ENCODE measurements at places on chromosomes 6 and 20. TPM values are rescaled to one million over a fixed set of nuclear protein-coding genes. Genes with fewer than 3 reads are reported as not detected.

DNA sequence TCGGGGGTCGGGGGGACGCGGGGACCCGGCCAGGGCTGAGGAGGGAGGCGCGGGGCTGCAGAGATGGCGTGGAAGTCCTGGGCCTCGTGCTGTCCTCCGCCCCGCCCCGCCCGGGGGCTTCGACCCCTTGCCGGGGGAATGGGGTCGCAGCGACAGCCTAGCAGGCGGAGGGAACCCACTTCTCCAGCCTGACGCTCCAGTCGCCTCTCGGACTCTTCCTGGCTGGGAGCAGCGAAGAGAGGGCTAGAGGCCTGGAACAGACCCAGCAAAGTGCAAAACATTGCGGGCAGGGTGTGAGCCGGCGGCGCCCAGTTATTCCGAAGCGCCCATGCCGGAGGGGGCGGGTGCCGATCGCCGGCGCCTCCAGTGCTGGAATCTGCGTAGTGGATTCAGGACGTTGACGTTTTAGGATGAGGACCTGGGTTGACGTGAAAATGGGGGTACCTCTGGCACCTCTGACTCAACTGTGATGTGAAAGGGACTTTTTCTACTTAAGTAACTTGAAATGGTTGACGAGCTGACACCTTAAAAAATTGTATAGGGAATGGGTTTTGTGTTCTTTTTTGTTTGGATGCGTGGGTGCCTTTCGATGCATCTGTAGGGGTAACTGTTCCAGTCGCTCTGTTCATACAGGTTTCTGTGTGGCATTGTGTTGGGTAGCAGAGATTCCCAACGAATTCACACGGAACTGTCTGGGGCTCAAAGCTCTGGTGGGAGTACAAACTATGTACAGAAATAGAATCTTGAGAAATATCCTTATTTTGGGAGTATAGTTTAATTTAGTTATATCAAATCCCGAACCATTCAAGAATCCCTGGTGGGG is 1.4 kb downstream of the SLC35F1 start:
- no peaks in the 10 kb centered on the region for H3K4me1 ChIP-seq
- no peak for DNase-seq
- H3K4me3 ChIP-seq = peak overlapping the region; percentile 72
- no peak overlapping the region for H3K27ac ChIP-seq
- H3K36me3 ChIP-seq = no peaks in the 10 kb centered on the region
- H3K27me3 ChIP-seq = no peaks in the 10 kb centered on the region

GRCh38 chr20:9475456-9475855 is 38.9 kb upstream of the LAMP5 start:
- H3K27me3 ChIP-seq = no peaks in the 10 kb centered on the region
- H3K4me3 ChIP-seq = no peak overlapping the region
- no peak for DNase-seq
- no peaks in the 10 kb centered on the region for H3K4me1 ChIP-seq
- H3K27ac ChIP-seq = no peak overlapping the region

- no peak overlapping the region for H3K4me3 ChIP-seq
- DNase-seq = no peak
- no peaks in the 10 kb centered on the region for H3K4me1 ChIP-seq
- no peaks in the 10 kb centered on the region for H3K36me3 ChIP-seq
These were observed 64.8 kb upstream of the NRSN1 start for GRCh38 chr6:24060982-24061754.

DNA sequence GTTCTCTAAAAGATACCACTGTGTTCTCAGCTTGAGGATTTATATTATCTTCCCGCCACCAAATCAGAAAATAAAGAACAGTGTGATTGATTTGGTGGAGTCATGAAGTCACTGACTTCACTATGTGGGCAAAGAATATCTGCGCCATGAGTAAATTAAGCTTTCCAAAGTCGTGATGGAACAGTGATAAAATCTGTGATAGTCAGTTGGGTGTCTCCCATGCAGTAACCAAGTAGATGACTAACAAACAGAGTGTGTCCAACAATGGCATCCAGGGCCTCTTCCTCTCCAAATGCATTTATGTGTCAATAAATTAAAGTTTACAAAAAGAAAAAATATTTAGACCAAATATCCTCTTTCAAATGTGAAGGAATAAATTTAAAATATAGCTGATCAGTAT is 87.0 kb upstream of the DST start:
- no peak overlapping the region for H3K27ac ChIP-seq
- H3K4me3 ChIP-seq = no peak overlapping the region
- no peaks in the 10 kb centered on the region for H3K4me1 ChIP-seq
- DNase-seq = no peak

DNA sequence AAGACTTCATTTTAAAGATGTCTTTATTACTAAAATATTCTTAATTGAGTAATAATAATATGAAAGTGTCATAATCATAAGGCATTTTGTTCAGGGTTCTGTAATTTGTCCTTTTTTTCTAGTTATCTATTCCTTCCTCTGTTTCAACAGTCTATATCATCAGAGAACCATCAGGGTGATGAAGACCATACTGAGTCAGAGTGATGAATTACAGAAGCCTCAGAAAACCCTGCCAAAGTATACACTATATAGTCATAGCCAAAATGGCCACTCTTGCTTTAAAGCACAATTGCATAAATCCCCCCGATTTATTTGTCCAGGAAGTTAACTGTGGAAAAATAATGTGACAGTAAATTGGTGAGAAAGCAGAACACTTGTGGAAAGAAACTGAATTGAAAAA is 735.0 kb downstream of the EPHA7 start:
- no peaks in the 10 kb centered on the region for H3K36me3 ChIP-seq
- H3K4me1 ChIP-seq = no peaks in the 10 kb centered on the region
- H3K4me3 ChIP-seq = no peak overlapping the region
- DNase-seq = no peak
- no peaks in the 10 kb centered on the region for H3K27me3 ChIP-seq

GRCh38 chr6:159686040-159686439 is 7.0 kb downstream of the SOD2 start:
- H3K4me1 ChIP-seq = no peaks in the 10 kb centered on the region
- no peaks in the 10 kb centered on the region for H3K27me3 ChIP-seq
- no peak overlapping the region for H3K4me3 ChIP-seq

- DNase-seq = no peak
- no peak overlapping the region for H3K4me3 ChIP-seq
- H3K27me3 ChIP-seq = no peaks in the 10 kb centered on the region
- H3K4me1 ChIP-seq = peaks cover 3% of the 10 kb centered on the region
These were observed 7.9 kb downstream of the ADGRB3 start for GRCh38 chr6:68642977-68643376.

The HLA-C gene
- total RNA-seq = 491 TPM

The PRICKLE4 gene
- total RNA-seq = 3.5 TPM

The KPNA5 gene
- 21.7 TPM for total RNA-seq

The SCRT2 gene
- total RNA-seq = not detected
